Stimulated activated CD4-positive, alpha-beta T cell treated with anti-CD3 and anti-CD28 coated beads, Interleukin-4, amount 100 ng/mL, for 48 hours (primary cell): ENCODE measurements at places on chromosomes 1 and 21.

GRCh38 chr1:117094841-117095604, 26.5 kb downstream of the TRIM45 start:
- DNase-seq = no peak

DNA sequence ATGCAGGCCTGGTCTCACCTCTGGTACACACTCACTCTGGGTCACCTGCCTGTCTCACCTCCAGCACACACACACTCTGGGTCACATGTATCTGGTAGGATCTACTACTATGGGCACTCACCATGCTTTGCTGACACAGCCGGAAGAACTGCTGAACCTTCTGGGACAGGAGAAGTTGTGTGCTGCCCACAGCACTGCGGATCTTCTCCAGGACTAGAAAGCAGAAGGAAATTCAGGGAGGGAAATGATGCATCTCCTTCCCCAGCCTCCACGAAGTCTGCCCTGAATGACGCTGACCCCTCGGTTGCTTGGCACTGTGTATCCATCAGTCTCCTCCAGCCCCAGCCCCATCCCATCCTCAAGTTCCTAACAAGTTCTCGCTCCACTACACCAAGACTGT, 7.9 kb upstream of the SMIM12 start:
- no peak for DNase-seq

- DNase-seq = no peak
Measured at GRCh38 chr1:233620065-233620464, 6.2 kb downstream of the KCNK1 start.

GRCh38 chr1:42940851-42941639, 17.6 kb downstream of the SLC2A1 start:
- DNase-seq = no peak

DNA sequence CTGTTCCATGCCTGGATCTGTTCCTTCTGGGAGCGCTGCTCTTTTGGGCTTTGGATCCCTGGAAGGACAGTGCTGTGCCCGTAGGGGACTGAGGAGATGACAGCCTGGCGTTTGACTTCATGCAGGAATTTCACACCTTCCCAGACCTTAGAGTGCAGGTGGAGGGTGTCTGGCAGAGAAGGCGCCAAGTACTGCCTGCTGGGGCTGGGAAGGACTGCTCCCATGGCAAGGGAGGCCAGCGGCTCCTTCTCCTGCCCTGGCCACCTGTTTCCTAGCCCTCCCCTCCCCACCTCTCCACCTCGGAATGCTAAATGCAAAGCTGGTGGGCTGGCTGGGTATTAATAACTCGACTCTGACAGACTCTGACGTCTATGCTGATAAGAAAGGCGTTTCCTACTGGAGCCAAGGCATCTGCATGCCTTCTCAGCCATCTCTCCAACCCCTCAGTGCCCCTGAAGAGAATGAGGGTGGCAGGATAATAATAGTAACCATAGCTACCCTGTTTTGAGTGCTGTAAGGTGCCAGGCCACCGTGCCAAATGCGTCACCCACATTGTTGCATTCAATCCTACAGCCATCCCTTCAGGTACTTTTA, 17.5 kb upstream of the PDIK1L start:
- DNase-seq = no peak

GRCh38 chr1:150561254-150561973, 12.2 kb downstream of the ADAMTSL4 start:
- DNase-seq = no peak

DNA sequence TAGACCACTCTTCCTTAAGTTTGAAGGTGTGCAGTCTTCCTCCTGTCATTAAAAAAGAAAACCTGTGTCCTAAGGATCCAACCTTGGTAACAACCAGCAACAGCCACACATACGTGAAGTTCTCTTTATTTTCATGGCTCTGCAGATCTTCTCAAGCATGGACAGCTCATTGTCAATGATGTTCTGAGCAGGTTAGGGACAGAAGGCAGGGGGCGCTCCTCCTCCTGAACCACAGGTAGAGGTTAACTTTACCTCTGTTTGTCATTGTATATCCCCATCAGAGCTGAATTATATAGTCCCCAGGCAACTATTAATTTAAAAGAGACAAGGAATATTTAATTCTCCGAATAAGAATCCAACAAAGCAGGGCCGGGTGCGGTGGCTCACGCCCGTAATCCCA, 52.5 kb upstream of the CR2 start:
- DNase-seq = no peak

DNA sequence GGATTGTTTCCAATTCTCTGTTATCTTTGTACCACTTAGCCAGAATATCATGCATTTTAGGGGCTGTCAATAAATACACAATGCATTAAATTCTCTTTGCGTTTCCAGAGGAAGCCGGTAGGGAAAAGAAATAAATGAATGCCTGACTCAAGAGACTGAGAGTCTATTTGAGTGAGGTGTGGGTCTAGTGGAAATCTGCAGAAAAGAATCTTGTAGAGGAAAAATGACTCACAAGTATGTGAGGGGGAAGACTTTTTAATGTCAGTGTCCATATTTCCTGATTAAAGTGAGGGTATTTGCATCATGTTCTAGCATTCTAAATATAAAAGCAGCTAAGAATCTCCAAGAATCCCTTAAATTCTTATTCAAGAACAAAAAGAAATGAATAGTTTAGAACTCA, 271.1 kb downstream of the PTPRC start:
- DNase-seq = no peak

DNA sequence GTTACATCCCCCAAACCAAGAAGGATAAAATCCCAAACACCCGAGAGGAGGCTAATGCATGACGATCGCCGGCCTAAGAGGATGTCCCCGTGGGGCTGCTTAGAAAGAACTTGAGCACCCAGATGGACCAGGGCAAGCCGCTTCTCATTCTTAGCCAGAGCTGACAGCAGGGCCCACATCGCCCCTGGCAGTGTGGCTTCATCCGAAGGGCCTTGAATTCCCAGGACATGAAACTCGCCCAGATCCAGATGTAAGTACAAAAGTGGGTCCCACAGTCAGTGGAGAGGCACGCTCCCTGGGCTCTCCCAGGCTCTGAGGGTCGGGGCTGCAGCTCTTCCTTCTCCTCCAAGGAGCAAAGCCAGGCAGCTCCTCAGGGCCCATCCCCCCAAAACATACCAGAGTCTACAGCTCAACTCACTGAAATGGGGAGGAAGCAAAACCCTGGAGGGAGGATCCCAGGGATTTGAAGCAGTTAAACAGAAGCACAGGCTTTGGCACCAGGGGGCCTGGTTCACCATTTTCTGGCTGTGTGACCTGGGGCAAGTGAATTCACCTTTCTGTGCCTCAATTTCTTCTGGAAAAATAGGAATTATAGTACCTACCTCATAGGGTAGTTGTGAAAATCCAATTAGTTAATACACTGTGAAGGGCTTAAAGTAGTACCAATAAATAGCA, 85.6 kb downstream of the MAN1C1 start:
- DNase-seq = no peak

DNA sequence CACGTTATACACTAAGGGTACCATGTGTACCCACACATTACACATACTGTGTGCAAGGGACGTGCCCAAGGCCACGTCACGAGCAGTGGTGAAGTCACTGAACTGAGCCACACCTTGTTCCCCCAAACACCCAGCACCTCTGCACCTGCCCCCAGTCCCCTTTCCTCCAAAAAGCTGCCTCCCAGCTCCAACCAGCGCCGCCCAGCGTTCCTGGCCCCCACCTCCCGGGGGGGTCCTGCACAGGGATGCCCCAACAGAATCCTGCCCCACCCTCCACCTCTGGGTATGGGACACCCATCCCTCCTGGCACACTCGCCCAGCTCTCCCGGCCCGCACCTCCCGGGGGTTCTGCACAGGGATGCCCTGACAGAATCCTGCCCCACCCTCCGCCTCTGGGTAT, 54.1 kb downstream of the CHD5 start:
- no peak for DNase-seq

DNA sequence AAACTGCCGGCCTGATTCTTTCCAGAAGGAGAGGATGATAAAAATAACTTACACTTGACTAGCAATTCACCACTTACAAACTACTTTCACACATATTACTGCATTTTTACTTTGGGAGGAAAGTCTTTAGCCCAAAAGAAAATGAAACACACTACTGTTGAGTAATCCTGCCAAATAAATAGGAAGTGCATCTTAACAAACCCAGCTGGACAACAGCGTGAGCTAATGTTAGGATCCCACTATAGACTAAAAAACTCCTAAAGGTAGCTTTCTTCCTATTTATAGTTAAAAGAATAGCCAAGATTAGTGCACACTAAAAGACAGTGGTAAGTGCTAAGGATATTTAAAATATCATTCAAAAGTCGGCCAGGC, 83.8 kb downstream of the HSF2BP start:
- DNase-seq = no peak

DNA sequence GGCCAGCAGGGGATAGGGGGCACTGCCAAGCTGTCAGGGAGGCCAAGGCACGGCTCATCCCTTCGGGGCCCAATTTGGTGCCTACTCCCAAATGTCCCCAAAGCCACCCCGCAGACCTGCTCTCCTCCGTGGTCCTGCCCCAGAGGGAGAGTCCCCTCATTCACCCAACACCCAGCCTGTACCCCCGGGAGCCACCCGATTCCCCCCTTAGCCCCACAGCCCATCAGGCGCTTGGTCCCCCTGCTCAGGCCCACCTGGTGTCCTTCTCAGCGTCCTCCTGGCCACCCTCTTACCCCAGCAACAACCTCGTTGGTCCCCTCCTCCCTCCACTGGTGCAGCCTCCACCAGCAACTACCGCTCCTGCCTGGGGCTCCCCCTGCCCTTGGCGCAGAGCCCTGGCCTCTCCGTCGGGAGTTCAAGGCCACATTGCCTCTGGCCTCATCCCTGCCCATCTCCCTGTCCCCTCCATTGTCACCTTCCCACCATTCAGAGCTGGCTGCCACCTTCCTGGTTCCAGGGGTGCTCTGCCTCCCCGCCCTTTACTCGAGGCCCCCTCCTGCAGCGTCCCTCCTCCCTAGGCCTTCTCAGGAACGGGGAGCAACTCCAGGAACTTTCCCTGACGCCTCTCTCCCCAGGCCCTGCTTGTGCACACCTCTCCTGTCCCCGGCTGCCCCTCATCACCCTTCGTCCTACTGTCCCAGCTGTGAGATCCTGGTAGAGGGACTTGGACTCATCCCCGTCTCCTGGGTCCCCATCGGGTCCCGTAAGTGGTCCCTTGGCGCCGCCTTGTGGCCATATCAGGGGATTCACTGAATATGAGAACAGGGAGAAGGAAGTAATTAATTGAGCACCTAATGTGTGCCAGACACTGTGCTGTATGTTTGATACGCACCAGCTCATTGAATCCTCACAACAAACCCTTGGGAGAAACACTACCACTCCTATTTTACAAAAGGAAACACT, 73.9 kb downstream of the RAP1GAP start:
- DNase-seq = peak; percentile 59

GRCh38 chr1:107105914-107106313, 34.9 kb upstream of the NTNG1 start:
- DNase-seq = no peak

GRCh38 chr1:44819608-44820327, 11.4 kb downstream of the BTBD19 start:
- DNase-seq = peak; percentile 74

GRCh38 chr1:213988507-213989001, 781 bp downstream of the PROX1 start:
- DNase-seq = no peak

DNA sequence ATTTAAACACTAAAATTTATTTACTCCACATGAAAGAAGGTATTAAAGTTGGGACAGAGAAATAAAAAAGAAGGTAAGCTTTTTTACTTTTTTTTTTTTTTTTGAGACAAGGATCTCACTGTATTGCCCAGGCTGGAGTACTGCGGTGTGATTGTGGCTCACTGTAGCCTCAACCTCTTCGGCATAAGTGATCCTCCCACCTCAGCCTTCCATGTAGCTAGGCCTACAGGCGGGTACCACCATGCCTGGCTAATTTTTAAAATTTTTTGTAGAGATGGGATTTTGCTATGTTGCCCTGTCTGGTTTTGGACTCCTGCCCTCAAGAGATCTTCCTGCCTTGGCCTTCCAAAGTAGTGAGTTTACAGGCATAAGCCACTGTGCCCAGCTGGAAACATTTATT, 106.6 kb downstream of the ITSN1 start:
- DNase-seq = no peak

- no peak for DNase-seq
Measured at GRCh38 chr1:153533689-153534201, 2.0 kb downstream of the S100A6 start.
